Spinal cord (tissue), 10 donors: ENCODE measurements at places on chromosomes 2 and 18. TPM values are rescaled to one million over a fixed set of nuclear protein-coding genes. Genes with fewer than 3 reads are reported as not detected.

DNA sequence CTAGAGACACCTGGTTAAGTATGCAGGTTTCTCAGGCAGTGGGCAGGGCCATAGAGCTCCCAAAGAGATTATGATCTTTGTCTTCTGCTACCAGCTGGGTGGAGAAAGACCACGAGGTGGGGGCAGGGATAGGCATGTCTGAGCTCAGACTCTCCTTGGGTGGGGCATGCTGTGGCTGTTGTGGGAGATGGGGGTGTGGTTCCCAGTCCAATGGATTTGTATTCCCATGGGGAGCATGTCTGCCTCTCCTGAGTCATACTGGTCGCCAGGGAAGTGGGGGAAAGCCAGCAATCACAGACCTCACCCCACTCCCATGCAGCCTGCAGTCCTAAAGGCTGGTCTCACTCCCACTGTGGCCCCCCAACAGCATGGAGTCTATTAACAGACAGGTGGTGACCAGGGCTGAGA, 31.4 kb upstream of the RHOB start:
- no peak for DNase-seq

DNA sequence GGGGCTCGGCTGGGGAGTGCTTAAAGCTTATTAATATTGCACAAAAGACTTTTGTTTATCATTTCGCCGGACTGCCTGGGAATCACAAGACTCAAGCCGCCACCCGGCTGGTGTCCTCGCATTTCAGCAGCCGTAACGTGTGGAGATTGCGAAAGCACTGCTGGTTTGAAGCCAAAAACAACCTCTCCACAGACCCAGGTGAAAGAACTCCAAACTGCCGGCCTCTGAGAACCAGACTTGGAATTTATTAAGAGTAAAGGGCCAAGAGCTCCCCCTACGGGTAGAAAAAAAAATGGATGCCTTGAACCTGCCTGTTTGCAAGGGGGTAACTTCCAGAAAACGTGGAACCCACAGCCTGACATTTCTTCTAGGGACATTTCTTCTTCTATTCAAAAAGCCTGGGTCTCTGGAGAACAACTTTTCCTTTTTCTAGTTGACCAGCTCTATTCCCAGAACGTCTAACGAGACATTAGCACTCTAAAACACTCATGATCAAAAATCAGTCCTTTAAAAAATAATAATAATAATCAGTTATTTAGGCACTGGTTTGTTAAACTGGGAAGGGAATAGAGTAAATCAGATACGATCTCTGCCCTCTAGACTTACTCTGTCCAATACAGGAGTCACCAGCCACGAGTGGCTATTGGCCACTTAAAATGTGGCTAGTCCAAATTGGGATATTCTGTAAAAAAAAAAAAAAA, 216.3 kb downstream of the C1D start:
- DNase-seq = peak; percentile 97

GRCh38 chr2:238709325-238710025, 138.4 kb upstream of the TWIST2 start:
- DNase-seq = no peak

C1QL2 gene
- total RNA-seq = 0.20 TPM

DNA sequence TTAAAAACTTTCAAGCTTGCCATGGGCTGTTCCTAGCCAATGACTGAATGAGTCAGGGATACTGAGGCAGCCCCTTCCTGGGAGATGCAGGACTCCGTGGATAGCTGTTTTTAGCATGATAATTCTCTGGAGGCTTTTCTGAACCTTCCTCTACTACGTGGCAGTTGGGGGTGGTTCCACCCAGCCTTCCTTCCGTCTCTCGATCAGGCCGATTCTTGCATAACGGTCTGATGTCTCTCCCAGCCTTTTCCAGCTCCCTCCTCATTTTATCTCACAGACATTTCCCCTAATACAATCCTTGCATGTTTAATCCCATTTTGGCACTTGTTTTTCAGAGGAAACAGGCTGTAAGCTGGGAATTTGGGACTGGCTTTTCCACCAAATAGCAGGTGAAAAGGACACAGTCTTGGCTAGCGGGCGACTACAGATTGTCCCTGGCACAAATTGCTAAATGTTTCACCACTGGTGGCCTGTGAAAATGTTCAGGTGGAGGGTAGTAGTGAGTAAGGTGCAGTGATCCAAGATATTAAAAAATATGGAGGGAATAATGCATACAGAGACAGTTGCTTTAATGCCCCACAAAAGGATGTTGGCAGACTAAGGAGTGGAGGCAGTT, 21.0 kb upstream of the CTLA4 start:
- no peak for DNase-seq

- no peak for DNase-seq
Observed at GRCh38 chr2:158624961-158625360, 168.2 kb downstream of the PKP4 start.

CXCR4 gene
- total RNA-seq = 52.3 TPM

- no peak for DNase-seq
Observed at GRCh38 chr2:152106464-152106863, 7.6 kb upstream of the CACNB4 start.

CCDC85A gene
- total RNA-seq = 12.1 TPM

SLC30A3 gene
- total RNA-seq = 2.9 TPM

GRCh38 chr2:48712151-48712550, 43.4 kb downstream of the LHCGR start:
- DNase-seq = no peak
